ENCODE measurements at places on chromosomes 7 and 10.
A peak's percentile ranks its signal among the peaks of the same experiment; 100 is the strongest.

DNA sequence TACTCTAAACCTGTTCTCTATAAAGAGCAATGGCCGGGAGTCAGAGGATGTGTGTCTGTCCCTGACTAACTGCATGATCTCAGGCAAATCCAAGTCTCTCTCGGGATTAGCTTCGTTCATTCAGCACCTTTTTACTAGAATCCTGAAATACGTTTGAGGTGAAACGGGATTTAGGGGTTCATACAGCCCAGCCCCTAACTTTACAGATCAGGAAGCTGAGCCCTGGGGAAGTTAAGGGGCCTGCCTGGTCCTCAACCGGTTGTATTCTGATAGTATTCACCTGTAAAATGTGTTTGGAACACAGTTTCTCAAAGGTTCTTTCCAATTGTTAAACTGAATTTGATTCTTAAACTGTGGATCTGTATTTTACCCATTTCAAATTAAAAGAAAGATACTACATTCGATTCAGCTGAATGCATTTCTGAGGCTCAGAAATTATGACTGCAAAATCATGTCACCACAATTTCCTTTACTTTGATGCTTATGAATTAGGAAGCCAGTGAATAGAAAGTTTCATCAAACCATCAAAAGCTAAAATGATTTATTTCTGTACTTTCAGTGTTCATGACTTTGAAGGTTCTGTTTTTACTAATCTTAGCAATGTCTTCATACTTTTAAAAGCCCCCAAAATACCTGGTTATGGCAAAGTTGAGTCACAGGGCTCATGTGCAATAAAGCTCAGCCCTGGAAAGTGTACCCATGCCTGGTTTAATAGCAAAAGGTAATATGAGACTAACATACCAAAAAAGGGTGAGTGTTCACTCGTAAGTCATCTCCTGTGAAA, 28.9 kb upstream of the EZH2 start:
- no peak for DNase-seq

- peak; percentile 46 for DNase-seq
Measured at GRCh38 chr10:75294866-75295701, 59.3 kb upstream of the COMTD1 start.

GRCh38 chr7:27895551-27895950, 155.6 kb downstream of the TAX1BP1 start:
- DNase-seq: no peak

DNA sequence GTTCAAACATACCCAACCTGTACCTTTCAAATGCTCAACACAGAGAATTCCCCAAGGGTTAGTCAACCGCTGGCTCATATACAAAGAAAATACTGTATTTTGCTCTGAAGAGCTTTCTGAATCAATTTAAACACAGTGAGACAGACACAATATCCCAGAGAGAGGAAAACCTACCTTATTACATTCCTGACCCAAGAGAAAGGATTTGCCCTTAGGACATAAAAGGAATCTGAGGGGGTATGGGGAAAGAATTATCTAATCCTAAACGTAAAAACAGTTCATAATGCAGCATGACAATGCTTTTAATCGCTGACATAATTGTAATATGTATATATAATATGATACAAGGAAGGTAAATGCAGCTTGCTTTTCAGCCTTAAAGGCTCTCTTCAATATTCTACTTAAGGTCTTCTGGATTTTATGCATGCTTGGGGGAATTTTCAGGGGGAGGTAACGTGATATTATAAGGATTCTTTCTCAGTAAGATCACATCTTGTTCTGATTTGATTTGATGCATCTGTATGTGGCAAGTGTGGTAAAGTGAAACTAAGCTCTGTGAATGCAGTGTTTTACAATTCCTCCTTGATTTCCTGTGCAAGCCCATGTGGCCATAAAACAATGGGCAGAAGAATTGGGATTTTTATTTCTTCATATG, 240.5 kb downstream of the GLI3 start:
- no peak for DNase-seq

Data from NCI-H2171 (cell line).